ENCODE measurements at places on chromosomes 12 and 14. TPM values are rescaled to one million over a fixed set of nuclear protein-coding genes. Genes with fewer than 3 reads are reported as not detected.

DNA sequence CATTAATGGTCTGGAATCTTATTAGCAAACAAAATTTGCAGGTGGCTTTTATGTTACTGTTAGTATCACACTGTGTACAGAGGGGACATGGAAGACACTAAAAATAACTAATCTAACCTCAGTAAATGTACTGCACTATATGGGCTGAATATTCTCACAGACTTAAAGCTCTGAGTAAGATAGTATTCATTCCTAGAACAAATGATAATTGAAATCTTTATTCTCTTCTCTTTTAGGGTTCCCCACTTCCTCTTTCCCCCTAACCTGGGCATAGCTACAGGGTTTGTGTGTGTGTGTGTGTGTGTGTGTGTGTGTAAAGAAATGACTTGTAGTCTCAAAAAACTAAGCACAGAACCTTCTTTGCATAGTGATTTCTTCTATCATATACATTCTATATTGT is 21.4 kb upstream of the HECTD1 start:
- no peak for DNase-seq

DNA sequence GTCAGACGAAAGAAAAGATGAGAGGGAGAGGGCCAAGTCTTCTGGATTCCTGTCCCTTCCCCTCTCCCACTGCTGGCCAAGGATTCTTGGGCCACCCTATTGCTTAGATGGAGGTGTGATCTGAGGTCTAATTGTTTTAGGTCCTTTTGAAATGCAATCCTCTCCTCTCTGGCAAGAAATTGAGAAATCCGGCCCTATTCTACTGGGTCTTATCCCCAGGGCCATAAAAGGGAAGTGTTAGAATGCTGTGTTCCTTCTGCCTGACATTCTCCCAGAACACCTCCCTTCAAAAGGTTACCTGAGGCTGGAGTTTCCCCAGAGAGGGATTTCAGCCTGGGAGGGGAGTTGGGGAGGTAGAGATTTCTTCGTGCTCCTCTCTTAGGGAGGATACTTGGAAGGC is 4.4 kb downstream of the WNT5B start:
- DNase-seq, result no peak

DNA sequence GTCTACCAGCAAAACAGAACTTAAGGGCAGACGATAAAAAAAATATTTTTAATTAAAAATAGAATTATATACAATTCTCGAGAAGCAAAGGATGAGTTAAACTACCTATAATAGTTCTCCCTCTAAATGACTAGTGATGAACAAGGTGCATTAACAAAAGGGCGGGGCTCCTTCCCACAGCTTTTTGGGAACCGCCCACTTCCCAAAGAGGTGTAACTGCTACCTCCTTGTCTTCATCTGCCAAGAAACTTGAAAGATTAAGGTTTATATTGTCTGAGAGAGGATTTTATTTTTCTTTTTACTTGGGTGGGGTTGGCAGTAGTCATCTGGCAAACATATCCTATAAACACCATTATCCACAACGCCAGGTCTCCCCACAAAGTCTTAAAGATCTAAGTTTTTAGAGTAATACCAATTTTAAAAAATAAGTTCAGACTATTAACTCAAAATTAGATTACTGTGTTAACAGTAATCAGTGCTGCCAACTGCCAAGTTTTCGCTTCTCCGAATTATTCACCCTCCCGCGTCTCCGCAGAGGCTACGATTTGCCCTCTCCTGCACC is 938 bp downstream of the RALGAPA1 start:
- DNase-seq, result peak; percentile 38

DNA sequence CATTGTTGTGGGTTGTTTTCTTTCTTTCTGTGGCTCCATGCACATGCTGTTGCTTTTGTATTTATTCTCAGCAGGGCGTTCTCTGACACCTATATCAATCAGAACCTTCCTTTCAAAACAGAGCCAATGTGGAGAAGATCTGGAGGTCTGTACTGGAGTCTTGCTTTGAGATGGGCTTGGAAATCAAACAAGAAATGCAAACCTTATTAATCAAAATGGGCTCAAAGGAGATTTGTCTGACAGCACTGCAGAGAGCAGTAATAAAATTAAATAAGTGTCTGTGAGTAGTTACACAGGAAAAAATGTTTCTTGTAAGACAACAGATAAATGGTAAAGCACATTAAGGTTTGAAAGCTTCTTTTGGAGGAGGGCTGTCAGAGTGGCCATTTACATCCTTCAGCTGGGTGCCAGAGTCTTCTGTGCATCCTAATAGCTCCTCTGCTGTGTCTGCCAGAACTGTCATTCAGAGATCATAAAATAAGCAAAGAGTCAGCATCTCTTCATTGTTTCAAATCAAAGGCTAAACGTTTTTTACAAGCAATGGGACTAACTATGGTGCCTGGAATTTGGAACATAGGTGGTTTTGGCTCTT is 414.3 kb downstream of the NAV3 start:
- DNase-seq, result no peak

The PRKD1 gene
- total RNA-seq, result not detected

- DNase-seq, result no peak
Observed at GRCh38 chr14:50023671-50024490, 92.5 kb downstream of the VCPKMT start.

The KRT6C gene
- not detected for total RNA-seq

DNA sequence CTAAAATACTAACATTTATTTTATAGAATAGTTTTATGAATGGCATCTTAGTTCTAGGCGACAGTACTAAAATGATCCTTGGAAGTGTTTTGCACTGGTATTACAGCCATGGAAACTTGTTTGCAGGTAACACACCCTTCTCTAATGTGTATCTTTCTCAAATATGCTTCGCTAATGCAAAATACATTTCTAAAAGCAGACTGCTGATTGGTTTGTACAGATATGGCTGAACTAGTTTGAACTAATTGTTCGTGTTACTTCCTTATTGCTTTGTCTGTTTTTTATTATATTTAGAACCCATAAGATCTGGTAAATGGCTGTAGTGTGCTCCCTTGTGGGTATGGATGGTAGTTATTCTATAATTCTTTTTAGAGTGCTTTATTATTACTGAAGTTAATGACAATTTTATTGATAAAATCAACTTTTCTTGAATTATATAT is 53.0 kb downstream of the ATF7IP start:
- no peak for DNase-seq

The DAO gene
- not detected for total RNA-seq
